ENCODE measurements at places on chromosomes 16 and 17.
A peak's percentile ranks its signal among the peaks of the same experiment; 100 is the strongest.

DNA sequence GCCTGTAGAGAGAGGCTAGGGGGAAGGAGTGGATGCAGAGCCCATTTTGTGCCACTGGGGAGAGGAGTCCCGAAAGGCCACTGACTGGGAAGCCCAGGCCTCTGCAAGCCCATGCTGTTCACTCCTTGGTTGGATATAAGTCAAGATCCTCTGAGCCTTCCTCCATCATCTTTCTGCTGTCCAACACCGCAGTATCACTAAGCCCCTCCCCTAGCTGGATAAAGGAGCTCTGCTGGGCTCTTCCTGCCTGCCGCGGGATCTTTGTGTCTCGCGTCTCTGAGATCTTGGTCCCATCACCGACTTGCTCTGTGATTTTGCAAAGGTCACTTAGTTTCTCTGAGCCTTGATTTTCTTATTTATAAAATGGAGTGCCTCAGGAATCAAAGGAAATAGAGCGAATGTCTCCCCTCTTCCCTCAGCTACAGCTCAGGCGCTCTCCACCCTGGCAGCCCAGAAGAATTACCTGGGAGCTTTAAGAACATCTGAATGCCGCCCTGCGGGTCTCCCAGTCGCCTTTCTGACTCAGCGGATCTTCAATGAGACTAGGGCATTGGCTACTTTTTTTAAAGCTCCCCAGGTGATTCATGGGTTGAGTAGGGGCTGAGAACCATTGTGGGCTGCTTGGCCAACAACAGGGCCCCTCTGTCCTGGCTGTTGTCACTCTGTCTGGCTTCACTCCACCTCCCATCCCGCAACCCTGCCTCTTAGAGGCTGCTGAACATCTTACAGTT lies 25.2 kb upstream of the TMEM220 start:
- DNase-seq: peak; percentile 70

- no peak for DNase-seq
Observed at GRCh38 chr17:47708864-47709541, 15.0 kb downstream of the TBKBP1 start.

DNA sequence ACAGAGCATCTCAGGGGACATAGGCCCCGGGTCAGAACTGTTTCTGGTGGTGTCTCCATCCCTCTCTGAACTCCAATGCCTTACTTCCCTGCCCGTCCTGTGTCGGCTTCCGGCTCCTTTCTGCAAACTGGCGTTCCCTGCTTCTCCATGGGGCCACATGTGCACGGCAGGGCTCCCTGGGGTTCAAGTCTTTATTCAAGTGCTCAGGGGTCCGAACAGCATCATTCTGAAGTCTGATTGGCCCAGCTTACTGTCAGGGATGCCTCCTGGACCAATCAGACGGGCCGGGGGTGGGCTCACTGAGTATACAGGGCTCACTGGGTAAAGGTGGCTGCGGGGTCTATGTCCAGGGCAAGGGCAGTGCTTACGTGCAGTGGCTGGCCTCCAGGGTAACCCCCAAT lies 17.1 kb downstream of the C16orf82 start:
- peak; percentile 7 for DNase-seq

DNA sequence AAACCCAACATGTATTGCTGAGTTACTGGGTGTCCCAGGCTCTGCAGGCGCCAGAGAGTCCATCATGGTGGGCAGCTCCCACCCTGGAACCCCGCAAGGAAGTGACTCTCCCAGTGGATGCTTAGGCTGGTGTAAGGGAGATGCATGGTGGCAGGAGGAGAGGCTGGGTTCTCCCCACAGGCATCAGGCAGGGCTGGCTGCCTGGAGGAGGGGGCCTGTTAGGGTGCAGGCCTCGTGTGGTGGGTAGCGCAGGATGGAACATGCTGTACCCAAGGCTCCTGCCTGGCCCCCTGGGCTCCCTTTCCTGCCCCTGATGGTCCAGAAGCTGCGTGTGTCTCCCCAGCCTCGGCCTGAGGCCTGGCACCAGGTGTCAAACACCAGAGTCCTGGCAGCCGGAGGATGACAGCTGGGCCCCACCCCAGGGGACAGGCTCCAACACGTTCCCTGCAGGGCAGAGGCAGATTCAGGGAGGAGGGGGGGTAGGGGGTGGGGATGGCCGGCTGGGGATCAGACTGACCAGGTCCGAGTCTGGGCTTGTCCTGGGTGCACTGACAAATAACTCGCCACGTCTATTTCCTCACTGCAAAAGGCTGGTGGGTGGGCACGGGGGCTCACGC lies 40.2 kb upstream of the CIBAR2 start:
- peak; percentile 47 for DNase-seq

- DNase-seq: no peak
Observed at GRCh38 chr16:64996641-64997040, 125.2 kb downstream of the CDH11 start.

DNA sequence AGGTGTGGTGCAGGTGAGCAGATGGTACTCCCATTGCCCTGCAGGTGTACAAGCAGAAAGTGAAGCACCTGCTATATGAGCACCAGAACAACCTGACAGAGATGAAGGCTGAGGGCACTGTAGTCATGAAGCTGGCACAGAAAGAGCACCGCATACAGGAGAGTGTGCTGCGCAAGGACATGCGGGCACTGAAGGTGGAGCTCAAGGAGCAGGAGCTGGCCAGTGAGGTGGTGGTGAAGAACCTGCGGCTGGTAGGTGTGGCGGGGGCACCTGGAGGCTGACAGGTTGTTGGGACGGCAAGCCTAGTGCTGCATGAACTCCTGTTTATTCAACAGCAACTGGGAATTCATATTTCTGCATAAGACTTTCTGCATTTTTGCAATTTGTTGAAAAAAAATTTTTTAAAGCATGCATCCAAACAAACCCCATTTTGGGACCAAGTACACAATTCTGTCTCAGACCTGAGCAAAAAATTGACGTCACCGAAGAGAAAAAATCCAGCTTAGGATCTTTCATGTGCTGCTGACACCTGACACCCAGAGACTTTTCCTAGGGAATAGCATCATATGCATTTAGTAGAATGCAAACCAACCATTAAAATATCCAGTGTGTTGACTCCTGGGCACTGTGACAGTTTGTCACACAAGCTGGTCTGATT lies 13.5 kb upstream of the DBNDD1 start:
- DNase-seq: no peak

GRCh38 chr17:32285306-32285705 lies 19.7 kb downstream of the RHBDL3 start:
- DNase-seq: no peak

GRCh38 chr16:28873543-28874201 lies 4.6 kb upstream of the ATP2A1 start:
- DNase-seq: peak; percentile 43

GRCh38 chr17:46082257-46082656 lies 83.2 kb downstream of the STH start:
- no peak for DNase-seq

- DNase-seq: peak; percentile 63
Observed at GRCh38 chr17:55735731-55736405, 13.2 kb upstream of the TMEM100 start.

GRCh38 chr16:66689282-66689681 lies 7.3 kb downstream of the CMTM4 start:
- no peak for DNase-seq

- DNase-seq: peak; percentile 87
Observed at GRCh38 chr17:49851387-49852291, 3.8 kb upstream of the TAC4 start.

DNA sequence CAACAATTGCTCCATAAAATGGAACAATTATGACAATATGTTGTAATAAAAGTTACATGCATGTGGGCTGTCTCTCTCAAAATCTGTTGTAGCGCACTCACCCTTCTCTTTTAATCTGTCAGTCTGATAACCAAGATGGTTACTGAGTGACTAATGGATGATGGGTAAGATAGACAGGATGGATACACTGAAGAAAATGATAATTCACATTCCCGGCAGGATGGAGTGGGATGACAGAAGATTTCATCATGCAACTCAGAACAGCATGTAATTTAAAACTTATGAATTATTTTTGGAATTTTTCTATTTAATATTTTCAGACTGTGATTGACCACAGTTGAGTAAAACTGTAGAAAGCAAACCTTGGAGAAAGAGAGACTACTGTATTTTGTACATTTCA lies 30.5 kb downstream of the CDH13 start:
- DNase-seq: no peak

- DNase-seq: no peak
Observed at GRCh38 chr17:81271226-81271625, 23.9 kb downstream of the SLC38A10 start.

DNA sequence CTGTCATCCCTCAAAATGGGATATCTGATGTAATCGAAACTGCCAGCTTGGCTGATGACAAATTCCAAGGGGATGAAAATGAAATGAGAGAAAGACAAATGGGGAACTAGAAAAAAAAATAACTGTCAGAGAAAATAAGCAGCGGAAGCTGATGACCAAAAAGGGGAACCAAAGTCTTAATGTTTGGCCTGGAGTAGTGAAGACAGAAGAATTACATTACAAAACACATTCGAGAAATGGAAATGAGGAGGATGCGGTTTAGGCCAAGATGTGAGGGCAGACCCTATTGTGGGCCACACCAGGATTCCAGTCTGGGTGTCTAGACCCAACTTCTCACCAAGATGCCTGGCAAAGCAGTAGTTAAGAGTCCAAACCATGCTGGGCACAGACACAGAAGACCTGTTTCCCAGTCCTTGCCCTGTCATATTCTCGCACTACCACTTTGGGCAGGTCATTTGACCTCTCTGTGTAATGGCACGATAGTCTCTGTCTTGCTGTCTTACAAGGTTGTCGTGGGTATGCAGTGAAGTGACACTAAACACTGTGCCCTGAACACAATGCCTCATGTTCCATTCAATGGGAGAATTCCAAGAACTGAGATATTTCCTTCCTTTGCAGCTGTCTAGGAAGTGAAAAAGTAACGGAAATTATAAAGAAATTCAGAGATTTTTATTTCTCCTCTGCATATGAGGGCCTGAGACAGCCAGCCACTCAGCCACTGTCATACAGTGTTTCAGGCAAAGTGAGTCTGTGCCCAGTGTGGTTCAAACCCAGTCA lies 12.3 kb upstream of the CCL2 start:
- DNase-seq: no peak

GRCh38 chr17:56640116-56640515 lies 46.6 kb downstream of the NOG start:
- DNase-seq: peak; percentile 40

GRCh38 chr17:40820228-40820838 lies 2.1 kb downstream of the KRT10 start:
- no peak for DNase-seq

- DNase-seq: no peak
Observed at GRCh38 chr17:12659500-12659899, 6.2 kb upstream of the MYOCD start.

- no peak for DNase-seq
Observed at GRCh38 chr17:5219536-5219935, 15.1 kb downstream of the SCIMP start.

- no peak for DNase-seq
Observed at GRCh38 chr17:63341276-63341675, 104.8 kb downstream of the CYB561 start.

DNA sequence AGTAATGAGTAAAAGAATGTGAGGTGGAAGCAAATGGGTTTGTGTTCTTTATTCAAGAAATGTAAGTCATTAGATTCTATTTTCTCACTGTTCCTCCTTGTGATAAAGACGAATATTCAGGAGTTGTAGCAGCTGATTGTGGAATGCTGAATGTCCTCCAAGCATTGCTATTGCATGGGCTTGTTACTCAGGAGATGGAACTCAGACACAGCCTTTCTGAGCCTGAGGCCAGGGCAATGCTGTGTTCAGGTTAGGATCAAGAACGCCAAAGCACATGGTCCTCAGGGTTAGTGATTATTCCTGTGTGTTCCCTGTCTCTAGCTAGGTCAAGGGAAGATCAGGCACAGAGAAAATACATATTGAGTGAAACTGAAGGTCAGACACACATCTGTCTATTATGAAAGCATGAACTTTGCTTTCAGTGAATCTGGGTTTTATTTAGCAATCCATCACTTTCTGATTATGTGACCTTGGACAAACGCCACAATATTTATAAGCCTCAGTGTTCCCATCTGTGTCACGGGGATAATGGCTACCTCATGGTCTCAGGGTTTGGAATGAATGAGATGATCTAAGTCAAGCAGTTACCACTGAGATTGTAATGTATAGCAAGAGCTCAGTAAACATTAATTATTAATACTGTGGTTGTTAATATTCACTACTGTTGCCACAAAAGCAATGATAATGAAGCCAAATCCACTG lies 426.8 kb upstream of the DYNLRB2 start:
- DNase-seq: no peak

- no peak for DNase-seq
Observed at GRCh38 chr16:53445534-53445933, 11.3 kb downstream of the RBL2 start.

GRCh38 chr16:1984347-1985225 lies 593 bp downstream of the GFER start:
- DNase-seq: no peak

DNA sequence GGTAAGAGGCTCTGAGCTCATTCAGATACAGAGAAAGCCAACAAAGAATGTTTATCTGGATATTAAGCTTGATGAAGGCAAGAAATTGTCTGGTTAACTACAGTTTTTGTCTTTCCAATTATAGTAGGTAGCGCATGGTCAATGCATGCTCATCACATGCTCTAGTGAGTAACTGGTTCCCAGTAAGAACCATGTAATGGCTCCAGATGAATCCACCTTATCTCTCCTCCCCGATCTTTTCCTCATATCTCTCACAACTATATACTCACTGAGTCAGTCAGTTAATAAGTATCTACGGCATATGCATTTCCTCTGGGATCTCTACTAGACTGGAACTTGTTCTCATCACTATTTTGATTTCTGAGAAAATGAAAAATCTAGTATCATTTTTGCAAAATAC lies 340.7 kb upstream of the DYNLRB2 start:
- DNase-seq: no peak

- DNase-seq: peak; percentile 95
Observed at GRCh38 chr16:720990-721764, at the start of gene ANTKMT. TSS of gene ANTKMT (plus strand) at chr16:721146. CDS start at chr16:721275, 129 bp downstream.

GRCh38 chr16:85056211-85056748 lies 28.7 kb downstream of the KIAA0513 start:
- DNase-seq: peak; percentile 51

- DNase-seq: no peak
Observed at GRCh38 chr16:75247249-75247648, 4.2 kb downstream of the BCAR1 start.

- peak; percentile 79 for DNase-seq
Observed at GRCh38 chr16:77761204-77761603, 27.2 kb upstream of the VAT1L start.

Measured in NCI-H82 (cell line).